AG09319 (cell line): ENCODE measurements at places on chromosomes 5 and 9.
A peak's percentile ranks its signal among the peaks of the same experiment; 100 is the strongest.

GRCh38 chr5:72410688-72411295, 90.6 kb downstream of the PTCD2 start:
- no peak for DNase-seq

DNA sequence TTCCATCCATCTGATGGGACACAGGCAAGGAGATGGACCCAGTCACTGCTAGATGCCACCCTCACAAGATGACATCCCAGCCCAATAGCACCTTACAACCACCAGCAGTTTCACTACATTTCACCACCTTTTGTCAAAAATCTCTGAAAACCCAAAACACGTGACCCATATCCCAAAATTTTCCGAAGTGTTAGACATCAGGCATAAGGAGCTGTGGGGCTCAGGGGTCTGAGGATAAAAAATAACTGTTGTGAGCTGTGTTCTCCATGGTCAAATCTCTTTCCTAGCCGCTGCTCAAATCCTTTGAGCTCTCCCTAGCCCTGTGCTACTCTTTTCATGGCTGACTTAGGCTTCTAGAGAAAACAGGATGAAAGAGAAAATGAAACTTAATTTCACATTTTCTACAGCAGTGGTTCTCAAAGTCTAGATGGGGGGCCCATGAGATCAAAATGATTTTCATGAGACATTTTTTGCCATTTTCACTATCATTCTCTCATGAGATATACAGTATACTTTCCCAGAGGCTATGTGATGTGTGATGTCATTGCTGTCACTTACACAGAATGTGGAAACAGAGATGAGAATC, 40.7 kb downstream of the TIMD4 start:
- no peak for DNase-seq

DNA sequence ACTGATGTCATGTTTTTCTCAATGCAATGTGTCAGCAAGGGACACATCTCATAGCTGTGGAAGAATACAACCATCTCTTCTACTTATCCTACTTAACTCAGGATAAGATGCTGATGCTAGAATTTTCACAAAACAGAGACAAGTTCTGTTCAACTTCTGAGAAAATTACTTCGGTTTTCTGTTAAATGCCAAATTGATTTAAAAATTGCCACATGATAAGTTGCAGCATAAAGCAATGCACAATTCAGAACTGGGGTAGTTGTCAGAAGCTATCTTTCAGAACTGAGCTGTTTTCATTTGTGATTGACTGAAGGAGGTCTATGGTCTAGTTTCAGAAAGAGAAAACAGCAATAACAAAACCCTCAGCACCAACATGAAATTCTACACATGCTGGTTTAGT, 954.8 kb upstream of the C9orf72 start:
- no peak for DNase-seq

GRCh38 chr9:77028478-77028877, 9.0 kb downstream of the FOXB2 start:
- no peak for DNase-seq

DNA sequence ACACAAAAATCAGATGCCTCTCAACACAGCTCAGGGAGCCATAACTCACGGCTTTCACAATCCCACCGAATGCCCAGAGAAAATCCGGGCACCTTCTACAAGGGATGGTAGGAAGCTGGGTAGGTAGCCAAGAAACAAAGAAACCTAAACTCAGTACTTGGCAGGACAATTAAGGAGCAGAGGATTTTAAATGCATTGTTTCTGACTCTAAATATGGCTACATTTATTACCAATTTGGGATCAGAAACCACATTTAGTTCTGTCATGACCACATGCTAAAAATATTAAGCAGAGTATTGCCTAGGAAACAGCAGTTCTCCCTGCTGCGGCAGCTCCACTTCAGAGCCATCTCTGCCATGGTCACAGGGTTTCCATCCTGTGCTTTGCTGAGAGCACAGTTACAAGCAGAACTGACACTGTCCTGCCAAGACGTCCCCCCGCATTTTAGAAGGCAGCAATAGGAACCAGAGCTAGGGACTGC, 57.5 kb downstream of the SIL1 start:
- no peak for DNase-seq

DNA sequence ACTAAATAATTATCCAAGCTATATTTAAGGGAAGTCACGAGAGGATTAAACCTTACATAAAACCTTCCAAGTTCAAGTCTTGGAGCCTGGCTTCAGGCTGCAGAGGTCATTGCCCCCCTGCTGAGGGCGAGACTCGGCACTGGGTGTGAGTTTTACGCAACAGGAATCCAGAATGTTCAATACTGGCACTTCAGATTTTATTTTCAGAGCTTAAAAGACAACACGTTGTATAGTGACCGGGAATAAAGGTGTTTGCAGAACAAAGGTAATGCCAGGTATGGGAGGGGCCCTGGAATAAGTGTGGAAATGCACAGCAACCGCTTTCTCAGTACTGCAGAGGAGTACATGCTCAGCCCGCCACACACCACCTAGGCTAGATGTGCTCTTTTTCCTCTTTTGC, 207.0 kb downstream of the GAPVD1 start:
- DNase-seq = no peak

GRCh38 chr5:76716456-76717157, 681 bp downstream of the F2R start:
- DNase-seq = no peak

DNA sequence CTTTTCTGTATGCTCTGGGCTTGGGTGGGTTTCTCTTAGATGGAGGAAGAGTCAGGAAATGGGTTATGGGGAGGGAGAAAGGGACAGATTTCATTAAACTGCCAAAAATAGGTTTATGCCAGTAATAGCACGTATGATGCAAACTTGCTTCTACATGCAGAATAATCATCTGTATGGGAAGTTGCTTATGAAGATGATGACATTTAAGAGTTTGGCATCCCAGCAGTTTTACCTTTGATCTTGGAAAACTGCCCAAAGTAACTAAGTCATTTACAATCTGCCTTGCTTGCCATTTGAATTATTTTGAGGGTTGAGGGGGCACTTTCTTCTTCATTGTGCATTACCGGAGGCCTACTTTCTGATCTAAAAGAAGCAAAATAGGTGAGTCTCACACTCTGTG, 282.9 kb upstream of the ANKRD55 start:
- no peak for DNase-seq

DNA sequence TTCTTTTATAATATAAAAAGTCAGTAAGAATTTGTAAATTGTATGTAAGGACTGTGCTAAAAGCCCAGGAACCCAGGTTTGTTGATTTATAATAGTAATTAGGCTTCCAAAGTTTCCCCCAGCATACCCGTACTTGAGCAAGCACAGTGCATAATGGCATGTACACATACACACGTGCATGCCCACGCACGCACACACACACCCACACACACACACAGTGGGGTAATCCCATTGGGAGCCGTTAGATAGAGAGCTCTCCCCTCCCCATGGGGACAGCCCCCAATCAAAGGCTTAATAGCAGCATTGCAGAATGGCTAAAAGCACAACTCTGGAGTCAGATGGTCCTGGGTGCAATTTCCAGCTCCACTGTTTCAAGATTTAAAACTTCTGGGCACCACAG, 319.7 kb upstream of the RFX3 start:
- no peak for DNase-seq

GRCh38 chr9:127358023-127358535, 38.9 kb upstream of the SLC2A8 start:
- no peak for DNase-seq

- no peak for DNase-seq
Observed at GRCh38 chr9:137774775-137775386, 102.7 kb upstream of the CACNA1B start.

GRCh38 chr5:164498438-164498837, 993.0 kb downstream of the MAT2B start:
- DNase-seq = no peak

DNA sequence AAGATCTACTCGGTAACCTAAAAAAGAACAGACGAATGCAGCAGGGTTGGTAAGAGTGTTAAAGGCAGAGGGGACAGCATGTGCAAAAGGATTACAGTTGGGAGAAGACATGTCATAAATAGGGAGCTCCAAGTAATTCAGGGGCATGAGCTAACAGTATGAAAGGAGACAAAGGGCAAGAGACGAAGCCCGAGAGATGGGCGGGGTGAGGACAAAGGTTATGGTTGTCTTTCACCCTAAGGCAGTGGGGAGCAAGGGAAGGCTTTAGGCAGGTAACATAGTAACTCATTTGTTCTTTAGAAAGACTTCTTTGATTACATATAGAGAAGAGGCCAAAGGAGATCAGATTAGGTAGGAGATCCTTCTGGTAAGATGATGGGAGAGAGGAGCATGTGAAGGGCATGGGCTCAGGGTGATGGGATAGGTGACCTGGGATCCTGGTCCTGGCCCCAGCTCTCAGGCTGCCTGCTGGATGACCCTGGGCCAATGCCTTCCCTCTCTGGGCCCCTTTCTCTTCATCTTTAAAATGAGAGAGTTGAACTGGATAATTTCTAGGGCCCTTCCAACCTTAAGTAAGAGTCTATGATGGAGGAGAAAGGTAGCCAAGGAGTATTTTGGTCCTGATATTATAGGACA, 19.5 kb downstream of the MORN5 start:
- no peak for DNase-seq

DNA sequence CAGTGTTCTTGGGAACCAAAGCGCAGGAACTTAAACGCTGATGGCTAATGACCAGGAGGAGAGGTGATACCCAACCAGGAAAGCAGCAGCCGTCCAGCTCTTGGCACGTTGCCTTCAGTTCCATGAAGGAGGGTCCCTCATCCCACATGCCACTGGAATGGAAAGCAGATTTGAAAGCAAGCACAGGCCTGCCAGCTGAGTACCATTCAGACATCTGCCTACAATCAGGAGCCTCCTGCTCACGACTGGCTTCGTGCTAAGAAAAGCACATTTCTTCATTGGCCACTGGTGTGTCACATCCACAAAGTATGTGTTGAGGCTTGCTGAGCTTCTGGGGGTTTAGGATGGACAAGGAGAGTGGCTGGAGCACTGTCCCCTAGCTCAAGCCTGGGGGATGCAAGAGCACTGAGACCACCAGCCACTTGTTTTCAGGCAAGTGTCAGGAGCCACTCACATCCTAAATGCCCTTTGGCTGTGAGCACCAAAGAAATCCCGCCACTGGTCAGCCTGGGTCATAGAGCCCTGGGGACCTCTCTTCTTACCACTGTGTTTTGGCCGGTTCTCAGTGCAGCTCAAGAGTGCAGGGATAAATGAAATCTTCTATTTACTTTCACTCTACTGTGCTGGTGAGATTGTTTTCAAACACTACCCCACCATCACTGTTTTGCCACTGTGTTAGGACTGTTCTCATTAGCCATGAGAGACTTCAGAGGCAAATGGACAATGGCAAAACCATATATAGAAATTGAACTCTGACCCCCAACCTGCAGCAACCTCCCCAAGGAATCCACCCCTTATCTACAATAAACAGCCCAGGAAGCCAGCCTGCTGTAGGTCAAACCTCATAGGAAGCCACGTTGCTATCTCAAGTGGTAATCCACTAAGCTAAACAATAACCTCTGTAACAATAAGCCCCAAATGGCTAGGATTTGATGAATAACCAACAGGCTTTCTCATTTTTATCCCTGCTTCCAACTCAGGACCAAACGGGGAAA, 58.3 kb downstream of the MTX3 start:
- peak; percentile 49 for DNase-seq

DNA sequence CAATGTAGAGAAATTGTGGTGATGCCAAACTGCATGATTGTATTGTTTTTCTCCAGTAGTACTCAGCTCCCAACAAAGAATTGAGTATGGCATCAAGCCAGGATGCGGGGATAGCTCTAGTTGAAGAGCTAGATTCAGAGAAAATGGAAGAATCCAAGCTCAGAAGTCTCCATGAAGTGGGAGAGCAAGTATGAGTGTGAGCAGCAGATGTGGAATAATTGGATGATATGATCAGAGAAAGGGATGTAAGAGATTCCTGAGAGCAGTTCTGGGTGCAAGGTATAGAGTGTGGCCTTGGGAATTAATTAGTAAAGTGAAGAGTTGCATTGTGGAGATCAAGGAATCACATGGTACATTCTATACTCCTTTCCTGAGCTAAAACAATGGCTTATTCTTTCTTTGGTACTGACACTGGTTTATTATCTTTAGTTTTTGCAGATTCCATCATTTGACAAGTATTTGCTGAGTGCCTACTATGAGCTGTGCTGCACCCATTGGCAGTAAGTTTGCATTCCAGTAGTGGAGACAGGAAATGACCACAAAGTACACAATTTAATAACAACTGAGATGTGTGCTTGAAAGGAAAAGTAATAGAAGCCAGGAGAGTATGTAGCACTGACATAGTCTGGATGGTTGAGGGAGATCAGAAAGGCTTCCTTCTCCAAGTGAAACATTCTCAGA, 177.1 kb downstream of the CPLANE1 start:
- peak; percentile 16 for DNase-seq

GRCh38 chr9:19901586-19901985, 112.7 kb upstream of the SLC24A2 start:
- no peak for DNase-seq

DNA sequence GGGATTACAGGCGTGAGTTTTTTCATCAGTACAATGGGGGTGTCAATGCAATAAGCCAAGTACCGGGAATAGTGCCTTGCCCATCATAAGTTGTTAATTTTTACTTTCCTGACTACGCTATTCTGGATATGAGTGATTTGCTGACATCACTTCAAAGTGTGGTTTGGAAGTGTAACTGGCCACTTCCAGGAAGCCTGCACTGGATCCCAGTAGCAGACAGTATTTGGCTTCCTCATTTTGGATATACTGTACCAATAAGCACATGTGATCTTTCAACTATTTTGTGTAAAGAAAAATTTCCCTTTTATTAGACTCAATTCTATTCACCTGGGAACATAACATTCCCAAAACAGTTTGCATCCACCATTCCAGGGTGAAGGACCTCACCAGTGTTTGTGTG, 417.7 kb upstream of the KLF4 start:
- DNase-seq = no peak

- no peak for DNase-seq
Observed at GRCh38 chr9:98702835-98703380, 5.8 kb downstream of the GABBR2 start.

- DNase-seq = no peak
Observed at GRCh38 chr5:88686726-88687125, 196.3 kb downstream of the MEF2C start.

DNA sequence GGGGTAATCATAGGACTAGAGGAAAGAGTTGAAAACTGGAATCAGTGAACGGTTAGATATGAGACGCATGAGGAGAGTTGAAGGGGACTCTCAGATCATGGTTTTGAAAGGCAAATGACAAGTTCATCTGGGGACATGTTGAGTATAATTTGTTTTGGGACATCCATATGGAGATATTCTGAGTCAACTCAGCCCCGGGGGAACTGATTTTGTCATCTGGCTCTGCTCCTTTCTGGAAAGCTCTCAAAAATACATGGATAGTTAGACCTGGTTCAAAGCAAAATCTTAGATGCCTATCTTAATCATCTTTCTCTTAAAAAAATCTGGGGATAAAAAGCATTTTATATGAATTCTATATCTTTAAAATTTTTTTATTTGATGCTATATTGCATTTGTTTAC, 161.2 kb downstream of the SNX18 start:
- no peak for DNase-seq
